ENCODE measurements at places on chromosomes 1 and 21. TPM values are rescaled to one million over a fixed set of nuclear protein-coding genes. Genes with fewer than 3 reads are reported as not detected.

DNA sequence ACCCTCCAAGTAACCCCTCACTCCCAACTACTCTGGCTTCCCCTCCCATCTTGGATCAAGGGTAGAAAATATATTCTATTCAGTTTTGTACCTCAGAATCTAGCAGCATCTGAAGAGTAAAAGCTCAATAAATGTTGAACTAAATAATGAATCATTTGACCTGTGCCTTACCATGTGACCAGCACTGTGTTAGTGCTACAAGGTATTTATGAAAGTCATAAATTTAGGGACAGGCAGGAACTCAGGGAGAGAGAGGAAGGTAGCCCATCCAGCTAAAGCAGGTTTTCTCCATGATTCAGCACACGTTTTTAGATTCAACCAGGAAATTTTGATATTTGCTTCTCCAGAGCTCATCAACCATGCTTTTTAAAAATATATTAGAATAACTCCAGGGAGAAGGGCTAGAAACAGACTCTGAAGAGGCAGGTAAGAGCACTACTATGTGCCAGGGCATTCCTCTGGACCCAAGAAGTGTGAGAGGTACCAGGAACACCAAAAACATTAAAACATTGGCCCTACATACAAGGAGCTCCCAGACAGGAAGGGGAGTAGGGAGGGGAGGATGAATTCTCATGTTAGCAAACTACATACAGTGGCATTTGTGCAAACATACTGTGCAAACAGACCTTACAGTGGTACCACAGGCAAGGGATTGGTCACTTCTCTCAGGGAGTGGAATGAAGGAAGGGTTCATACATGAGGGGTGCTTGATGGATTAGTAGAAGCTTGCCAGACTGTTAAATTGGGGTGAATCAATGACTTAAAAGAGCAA, 64.3 kb downstream of the FYB2 start:
- no peak for DNase-seq

DNA sequence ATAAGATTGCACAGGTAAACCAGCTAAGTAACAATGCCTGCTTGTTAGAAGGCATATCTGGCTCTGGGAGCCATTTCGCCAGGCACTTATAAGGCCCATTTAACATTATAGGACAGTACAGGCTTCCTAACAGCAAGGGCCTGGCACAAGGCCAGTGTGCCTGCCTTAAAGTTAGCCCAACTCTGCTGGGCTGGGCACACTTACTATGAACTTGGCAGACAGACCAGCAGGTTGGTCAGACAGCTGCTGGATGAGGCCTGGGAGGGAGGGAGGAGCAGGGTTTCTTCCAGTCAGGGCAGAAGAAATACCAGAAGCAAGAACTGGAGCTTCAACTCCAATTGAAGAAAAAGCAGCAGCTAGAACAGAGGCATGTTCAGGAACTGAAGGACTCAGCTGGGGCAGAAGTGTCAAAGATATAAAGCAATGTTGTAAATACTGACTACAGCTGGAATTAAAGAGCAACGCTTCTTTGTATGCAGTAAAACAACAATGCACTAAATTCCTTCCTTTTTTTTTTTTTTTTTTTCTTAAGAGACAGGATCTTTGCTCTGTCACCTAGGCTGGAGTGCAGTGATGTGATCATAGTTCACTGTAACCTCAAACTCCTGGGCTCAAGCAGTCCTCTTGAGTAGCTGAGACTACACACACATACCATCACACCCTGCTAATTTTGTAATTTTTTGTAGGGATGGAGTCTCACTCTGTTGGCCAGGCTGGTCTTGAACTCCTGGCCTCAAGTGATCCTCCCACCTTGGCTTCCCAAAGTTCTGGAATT, 4.9 kb downstream of the CACHD1 start:
- DNase-seq = no peak

DNA sequence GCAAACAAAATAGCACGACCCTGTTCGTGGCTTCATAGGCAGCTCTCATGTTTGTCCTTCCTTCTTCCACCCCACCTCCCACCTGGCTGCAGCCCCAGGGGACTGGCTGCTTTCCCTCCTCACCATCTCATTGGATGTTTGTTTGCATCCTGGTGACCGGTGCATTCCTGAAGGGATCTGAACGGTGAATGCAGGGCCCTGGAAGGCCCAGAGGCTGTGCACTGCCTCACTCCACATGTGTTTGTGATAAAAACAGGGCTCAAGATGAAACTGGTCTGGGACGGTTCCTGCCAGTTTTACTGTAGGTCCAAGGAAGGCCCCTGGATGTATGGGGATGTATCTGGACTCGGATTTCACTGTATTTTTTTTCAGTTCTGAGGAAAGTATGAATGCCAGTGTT, 42.8 kb downstream of the CNN3 start:
- DNase-seq = no peak

DNA sequence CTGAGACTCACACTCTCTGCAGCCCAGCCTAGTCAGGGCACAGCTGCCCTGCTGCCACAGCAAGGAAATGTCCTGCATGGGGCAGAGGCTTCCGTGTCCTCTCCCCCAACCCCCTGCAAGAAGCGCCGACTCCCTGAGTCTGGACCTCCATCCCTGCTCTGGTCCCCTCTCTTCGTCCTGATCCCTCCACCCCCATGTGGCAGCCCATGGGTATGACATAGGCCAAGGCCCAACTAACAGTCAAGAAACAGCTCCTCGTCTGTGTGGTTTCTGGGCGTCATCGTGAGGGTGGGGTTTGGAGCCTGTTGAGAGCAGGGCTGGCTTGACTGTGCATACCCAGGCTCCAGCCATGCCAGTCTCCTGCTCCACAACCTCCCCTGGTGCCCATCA, 19.5 kb downstream of the FAAH start:
- DNase-seq = no peak

- DNase-seq = no peak
Measured at GRCh38 chr1:151130987-151131586, 15.3 kb downstream of the SEMA6C start.

DNA sequence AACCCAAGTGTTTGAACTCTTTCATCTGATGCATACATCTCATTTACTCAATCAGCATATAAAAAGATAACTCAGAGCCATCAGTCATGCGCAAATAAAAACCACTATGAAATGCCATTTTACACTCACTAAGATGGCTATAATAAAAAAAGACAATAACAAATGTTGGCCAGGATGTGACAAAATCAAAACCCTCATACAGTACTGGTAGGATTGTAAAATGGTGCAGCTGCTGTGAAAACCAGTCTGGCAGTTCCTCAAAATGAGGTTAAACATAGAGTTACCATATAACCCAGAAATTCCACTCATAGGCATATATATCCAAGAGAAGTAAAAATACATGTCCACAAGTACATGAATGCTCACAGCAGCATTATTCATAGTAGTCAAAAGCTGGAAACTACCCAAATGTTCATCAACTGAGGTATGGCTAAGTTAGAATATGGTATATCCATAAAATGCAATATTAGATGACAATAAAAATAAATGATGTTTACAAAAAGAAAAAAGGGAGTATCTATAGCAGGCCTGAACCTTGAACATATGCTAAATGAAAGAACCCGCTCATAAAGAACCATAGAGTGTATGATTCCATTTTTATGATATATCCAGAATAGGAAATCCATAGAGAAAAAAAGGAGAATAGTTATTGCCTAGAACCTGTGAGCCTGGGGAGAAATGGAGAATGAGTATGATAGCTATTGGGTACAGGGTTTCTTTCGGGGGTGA, 265.1 kb downstream of the SIPA1L2 start:
- no peak for DNase-seq

GRCh38 chr21:45897191-45898027, 84.2 kb upstream of the COL6A1 start:
- DNase-seq = no peak

DNA sequence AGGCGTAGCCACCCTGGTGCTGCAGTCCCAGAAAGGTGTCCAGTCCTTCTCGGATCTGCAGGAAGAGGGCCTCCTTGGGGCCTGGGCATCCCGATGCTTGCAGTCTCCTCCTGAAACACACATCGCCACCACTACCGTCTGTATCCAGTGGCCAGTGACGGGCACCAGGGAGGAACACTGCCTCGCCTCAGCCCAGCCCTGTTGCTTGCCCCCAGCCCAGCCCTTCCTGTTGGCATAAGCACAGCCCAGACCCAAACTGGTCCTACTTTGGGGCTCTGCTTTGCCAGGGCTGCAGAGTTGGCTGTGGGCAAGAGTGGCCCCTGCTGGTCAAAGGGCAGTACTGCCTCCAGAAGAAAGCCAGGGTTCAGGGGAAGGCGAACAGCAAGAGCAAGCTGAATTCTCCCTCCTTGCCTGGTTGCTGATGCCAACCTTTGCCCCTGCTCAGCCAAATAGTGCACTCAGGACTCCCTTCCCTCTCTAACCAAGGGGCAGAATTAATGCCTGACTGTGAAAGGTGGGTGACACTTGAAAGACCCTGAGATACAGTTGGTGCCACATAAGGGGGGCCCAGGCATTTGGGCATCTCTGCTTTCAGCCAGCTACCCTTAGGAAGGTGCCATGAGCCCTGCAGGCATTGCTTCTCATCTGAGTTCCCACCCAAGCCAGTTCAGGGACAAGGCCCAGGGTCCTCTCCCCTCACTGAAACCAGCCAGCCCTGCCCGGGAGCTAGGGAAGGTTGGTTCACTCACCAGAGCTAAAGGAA, 11.1 kb upstream of the ARHGEF2 start:
- peak; percentile 80 for DNase-seq

DNA sequence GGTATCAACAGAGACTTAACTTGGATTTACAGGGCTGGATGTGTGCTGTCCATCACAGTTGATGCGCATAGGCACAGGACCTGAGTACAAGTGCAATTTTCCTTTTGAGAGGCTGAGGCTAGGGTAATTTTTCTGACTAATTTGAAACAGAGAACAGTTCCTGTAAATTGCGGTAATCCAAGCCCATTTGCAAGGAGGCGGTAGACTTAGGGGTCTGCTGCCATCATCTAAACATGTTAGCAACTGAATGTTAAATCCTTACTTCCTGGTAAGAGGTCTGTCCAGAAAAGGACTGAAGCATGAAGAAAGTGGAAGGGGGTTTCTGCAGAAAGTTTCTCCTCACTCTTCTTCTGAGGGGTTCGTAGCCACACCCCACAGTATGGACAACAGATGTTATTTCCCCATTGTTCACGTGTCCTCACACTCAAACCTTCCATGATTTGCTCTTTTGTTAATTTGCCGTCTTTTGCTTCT, 23.7 kb upstream of the C1orf198 start:
- no peak for DNase-seq

ESPN gene
- 4.0 TPM for total RNA-seq

ETV3L gene
- not detected for total RNA-seq

- no peak for DNase-seq
Measured at GRCh38 chr1:152110860-152111514, 4.3 kb downstream of the TCHH start.

GRCh38 chr1:3539707-3540425, 71.4 kb downstream of the MEGF6 start:
- peak; percentile 46 for DNase-seq

DNA sequence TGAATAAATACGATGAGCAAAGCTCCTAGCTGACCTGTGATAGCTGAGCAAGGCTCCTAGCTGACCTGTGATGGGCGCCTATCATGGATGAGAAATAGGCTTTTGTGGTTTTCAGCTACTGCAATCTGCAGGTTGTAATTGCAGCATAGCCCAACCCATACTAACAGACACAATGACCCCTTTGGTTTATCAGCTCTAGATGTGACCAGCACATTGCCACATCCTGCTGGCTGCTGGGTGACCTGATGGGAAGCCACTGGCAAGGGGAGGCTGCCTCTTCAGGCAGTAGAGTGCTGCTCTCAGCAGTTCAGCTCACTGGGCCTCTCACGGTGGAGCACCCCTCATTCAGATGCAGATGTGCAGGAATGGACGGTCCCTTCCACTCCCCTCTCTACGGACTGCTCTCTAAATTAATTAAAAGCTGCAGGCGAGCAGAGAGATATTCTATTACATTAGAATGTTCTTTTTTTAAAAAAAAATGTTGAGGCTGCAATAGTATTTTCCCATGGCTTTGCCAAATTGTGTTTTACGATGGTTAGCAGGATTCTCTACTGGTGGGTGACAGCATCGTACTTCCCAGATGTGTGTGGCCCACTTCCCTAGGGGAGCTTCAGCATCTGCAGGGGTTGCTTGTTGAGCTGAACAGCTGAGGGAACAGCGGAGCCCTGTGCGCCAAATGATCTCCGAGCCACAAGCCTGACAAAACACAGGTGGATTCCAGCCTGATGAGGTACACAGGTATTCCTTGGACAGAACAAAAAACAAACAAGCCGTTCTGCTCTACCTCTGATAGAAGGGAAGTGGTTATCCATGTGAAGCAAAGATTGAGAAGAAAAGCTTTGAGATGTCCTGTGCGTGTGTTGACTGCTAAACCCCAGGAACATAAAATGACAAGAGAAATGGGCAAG, 65.0 kb downstream of the SYT6 start:
- DNase-seq = no peak

- no peak for DNase-seq
Measured at GRCh38 chr1:52641307-52641706, 8.3 kb downstream of the SHISAL2A start.

DNA sequence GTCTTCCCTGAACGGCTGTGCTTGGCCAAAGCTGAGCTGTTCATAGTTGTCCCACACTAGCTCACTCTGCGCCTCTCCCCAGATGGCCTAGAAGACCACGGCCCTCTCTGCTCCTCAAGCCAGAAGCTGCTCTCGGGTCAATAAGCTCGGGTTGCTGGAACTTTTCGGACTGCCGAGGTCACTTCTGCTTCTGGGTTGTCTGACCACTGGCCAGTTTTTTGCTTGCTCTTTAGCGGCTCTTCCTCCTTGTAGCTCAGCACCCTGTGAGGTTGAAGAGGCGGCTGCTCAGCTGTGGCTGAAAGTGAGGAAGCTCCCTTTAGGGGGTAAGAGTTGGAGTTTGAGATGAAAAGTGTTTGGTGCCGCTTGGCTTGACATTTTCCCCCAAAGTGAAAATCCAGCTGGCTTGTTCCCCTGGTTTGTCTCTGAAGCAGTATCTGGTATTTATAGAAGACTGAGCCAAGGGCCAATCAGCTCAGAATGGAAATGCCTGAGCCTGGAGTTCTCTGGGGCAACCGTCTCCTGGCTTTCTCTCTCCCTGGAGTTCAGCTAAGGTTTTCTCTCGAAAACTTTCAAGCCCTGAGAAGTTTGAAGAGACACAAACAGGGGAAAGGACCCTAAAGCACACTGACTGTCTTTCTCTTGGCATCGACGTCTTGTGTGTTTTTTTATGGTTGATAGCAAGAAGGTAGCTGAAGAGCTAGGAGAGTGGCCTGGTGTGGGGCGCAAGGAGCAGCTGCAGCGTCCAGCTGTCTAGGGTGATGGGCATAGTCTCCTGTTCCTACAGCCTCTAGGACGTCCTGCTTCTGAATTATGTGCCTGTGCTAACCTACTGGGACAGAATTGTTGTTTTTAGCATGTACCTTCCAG, 72.0 kb downstream of the SYT6 start:
- no peak for DNase-seq

- no peak for DNase-seq
Measured at GRCh38 chr1:20721117-20722061, 3.6 kb upstream of the KIF17 start.

Data from A172 (cell line).